ENCODE measurements at places on chromosomes 16 and 17.

GRCh38 chr16:74073456-74073855 lies 223.2 kb upstream of the PSMD7 start:
- no peak for DNase-seq

GRCh38 chr16:2482708-2483534 lies 8.0 kb downstream of the TBC1D24 start:
- DNase-seq = no peak

- no peak for DNase-seq
These were observed 382.2 kb downstream of the MAF start for GRCh38 chr16:79218351-79218750.

DNA sequence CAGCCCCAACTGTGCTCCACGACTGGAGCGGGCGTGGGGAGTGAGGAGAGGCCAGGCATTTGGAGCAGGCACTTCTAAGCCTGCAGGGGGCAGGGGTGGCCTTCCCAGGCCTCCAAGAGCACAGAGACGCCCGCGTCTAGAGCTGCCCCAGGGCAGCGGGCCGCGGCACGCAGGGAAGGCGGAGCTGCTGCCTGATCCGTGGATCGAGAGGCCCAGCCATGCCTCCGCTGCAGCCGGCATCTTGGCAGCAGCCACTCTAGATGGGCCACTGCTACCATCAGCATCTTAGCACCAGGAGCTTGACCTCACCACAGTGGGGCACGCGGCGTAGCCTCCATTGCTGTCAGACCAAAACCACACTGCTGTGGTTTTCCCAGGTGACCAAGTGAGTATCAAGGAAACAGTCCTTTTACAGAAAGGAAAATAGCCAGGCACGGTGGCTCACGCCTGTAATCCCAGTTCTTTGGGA lies 20.4 kb upstream of the WDR45B start:
- peak; percentile 16 for DNase-seq

GRCh38 chr16:76835339-76835738 lies 355.7 kb upstream of the MON1B start:
- no peak for DNase-seq

GRCh38 chr17:59754552-59754951 lies 47.1 kb downstream of the VMP1 start:
- no peak for DNase-seq

DNA sequence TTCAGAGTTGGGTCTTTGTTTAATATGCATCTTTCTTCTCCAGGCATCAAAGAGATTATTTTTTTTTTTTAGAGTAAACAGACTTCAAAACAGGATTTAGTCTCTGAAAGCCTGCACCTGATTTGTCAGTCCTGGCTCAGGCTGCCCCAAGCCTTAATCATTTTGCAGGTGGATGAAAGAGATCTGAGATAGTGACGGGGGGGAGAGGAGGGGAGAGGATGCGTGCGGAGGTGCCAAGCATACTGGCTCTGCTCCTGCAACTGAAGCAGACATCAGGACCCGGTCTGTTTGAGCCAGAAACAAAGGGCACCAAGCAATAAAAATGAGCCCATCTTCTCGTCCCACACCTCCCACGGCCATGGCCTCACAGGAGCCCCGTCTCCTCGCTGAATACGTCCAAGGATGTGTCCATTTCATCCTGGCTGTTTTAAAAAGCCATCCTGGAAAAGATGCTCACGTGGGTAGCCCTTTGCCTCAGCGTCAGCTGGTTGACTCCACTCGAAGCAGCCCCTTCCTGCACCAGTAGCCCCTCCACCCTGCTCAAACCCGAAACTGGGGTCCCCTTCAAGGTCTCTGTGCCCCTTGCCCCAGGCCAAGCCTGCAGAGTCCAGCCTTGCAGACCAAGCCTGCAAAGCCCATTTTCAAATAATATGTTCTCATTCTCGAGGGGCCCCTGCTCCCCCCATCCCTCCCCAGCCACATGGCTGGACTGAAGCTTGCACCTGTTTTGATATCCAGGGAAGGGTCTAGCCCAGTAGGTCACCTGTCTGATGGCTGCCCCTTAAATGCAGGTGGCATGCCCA lies 84.8 kb upstream of the TNRC6C start:
- no peak for DNase-seq

- DNase-seq = no peak
These were observed 25.5 kb upstream of the ZNF750 start for GRCh38 chr17:82865274-82865673.

DNA sequence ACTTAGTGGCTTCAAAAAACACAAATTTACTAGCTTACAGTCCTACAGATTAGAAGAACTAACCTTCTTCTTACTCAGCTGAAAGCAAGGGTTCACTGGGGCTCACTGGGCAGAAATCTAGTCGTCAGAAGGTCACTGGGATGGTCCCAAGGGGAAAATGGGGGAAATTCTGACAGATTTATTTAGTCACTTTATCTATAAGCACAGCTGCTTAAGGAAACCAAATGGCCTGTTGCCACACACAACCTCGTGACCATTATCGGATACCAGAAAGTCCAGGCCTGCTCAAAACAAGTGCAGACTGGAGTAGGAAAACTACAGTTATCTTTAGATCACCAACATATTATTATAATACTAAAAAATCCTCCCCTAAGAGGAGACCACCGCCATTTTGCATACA lies 374.6 kb upstream of the ASIC2 start:
- no peak for DNase-seq

DNA sequence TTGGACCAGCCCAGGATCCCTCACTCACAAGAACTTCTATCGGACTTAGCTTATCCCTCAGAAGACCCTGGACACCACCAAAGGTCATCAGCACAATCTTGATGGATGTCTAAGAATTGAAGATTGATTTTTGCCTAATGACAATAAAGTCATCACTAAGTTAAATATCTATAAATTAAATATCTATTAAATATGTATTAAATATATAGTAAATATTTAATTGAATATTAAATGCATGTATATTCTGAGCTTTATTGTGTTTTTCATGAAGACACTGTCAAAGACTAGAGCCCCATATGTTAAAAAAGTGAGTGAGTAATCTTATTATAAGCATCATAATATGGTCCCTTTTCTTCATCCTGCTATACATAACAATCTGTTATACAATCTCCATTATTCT lies 751.1 kb downstream of the KCNJ2 start:
- DNase-seq = no peak

DNA sequence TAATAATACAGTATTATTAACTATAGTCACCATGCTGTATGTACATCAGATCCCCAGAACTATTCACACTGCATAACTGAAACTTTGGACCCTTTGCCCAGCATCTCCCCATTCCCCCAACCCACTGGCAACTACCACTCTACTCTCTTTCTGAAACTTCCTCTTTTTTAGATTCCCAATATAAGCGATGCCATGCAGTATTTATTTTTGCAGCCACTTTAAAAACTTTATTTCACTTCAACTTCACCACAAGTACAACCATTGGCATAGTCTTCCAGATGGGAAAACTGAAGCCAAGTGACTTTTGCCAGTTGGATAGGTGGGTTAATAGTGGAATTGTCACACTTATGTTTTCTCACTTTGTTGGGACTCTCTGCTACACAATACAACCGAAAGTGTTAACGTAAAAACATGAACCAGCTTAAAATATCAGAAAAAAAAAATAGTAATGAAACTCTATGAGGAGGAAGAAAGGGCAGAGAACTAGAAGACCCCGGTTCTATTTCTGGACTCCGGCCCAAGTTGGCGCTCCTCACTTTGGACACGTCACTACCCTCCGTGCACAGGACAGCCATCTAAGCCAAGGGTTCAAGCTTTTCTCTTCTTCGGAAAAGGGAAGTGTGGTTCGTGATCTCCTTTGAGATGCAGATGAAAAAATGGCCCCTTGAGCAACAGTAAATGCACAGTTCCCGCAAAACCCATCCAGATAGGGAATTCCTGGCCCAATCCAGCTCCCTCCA lies 743 bp downstream of the SHCBP1 start:
- DNase-seq = no peak

DNA sequence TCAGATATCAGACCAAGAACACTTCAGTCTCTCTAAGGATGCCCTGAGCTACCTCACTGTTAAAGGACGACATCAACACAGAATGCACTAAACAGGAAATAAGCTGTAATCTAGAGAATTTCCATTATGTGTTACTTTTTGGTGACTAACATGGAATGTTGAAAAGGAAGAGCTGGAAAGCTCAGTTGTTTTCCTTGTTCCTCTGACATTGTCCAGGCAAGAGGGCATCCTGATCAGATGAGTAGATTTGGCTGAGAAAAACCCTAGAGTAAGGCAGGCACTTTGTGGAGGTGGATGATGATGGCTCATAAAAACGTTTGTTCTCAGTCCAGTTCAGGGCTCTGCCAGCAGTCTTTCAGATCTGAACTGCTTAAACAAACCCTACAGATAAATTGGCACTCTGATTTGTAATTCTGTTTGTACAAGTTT lies 34.0 kb downstream of the DGKE start:
- no peak for DNase-seq

DNA sequence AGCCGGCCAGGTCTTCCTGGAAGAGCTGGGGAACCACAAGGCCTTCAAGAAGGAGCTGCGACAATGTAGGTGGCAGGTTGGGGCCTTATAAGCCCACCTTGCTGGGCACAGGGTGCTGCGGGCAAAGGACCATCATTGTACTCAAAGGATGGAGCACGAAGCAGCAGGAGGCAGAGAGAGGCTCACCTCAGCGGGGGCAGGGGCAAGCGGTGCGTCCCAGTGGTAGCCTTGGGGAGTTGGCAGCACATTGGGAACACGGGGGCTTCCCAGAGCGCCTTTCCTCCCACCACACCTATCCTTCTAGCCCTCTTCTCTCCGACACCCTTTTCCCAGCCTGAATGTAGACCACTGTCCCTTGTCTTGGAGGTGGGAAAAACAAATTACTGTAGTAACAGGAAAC lies 2.1 kb downstream of the CNP start:
- DNase-seq = no peak

- no peak for DNase-seq
These were observed 1.4 kb downstream of the MSL1 start for GRCh38 chr17:40122999-40123810.

GRCh38 chr16:53822936-53823529 lies 119.1 kb downstream of the FTO start:
- DNase-seq = no peak

DNA sequence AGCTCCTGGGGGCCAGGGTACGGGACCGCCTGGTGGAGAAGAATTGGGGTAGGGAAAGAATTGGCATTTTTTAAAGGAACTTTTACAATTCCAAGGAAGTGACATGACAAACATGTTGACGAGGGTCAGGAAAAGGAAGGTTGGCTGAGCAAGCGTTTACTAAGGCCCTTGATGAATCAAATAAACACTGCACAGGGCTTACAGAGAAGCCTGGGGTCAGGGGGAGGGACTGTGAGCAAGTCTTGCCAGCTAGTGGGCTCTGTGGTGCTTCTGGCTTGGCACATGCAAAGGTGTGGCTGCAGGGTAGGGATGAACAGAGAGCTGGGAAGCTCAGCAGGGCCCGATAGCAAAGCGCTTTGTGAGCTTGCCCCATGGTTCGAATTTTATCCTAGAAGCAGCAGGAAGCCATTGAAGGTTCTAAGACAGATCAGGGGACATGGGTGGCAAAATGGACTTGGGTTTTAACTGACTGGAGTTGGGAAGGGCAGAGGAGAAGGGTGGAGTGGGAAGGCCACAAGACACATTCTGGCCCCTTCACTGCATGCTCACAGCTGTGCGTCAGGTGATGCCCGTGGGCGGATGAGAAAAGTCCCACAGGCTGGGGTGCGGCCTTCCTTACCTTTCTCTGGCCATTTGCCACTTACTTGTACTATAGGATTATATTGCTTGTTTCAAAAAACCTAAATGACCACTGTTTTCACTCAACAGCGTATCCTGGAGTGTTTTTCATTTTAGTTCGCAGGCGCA lies 117.8 kb downstream of the SOCS1 start:
- no peak for DNase-seq

GRCh38 chr16:88308441-88309173 lies 74.2 kb upstream of the ZNF469 start:
- no peak for DNase-seq

GRCh38 chr16:80664786-80665185 lies 124.0 kb downstream of the DYNLRB2 start:
- DNase-seq = no peak

- DNase-seq = no peak
These were observed 156.4 kb downstream of the ZNF18 start for GRCh38 chr17:11840831-11841230.

DNA sequence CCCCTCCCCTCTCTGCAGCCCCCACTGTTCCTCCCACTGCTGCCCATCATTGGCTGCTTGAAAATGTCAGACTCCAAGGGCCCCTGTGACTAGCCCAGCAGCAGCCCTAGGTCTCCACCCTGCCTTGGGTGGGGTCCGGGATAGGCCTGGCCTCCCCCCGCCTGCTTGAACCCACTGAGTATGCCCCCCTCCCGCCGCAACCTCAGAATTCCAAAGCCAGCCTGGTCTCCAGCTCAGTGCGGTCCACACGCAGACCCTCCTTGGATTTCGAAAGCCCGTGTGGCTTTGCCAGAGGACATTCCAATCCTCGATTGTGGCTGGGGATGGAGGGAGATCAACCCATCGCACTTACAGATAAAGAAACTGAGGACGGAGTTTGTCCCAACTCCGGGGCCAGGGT lies 6.4 kb downstream of the DPEP1 start:
- no peak for DNase-seq

- DNase-seq = no peak
These were observed 12.5 kb upstream of the GP1BA start for GRCh38 chr17:4919511-4920047.

- DNase-seq = no peak
These were observed 3.9 kb downstream of the TIMM22 start for GRCh38 chr17:1000597-1001461.

DNA sequence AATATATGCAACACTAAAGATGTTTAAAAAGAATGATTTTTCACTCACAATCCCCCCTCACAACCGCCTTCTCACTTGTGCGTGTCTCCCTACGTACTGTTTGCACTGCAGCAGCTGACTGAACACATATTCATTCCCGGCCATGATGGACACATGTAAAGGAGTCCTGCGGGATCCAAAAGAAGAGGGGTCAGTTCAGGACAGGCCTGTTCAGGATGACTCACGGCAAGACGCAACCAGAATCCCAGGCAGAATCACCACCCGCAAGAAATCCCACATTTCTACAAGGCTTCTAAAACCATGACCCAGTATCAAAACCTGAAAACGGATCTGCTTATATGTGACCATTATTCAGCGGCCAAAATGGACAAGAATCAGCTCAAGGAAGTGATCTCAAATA lies 52.3 kb downstream of the CYB5D2 start:
- DNase-seq = no peak

- DNase-seq = no peak
These were observed 171.7 kb downstream of the LAT start for GRCh38 chr16:29156511-29156910.

DNA sequence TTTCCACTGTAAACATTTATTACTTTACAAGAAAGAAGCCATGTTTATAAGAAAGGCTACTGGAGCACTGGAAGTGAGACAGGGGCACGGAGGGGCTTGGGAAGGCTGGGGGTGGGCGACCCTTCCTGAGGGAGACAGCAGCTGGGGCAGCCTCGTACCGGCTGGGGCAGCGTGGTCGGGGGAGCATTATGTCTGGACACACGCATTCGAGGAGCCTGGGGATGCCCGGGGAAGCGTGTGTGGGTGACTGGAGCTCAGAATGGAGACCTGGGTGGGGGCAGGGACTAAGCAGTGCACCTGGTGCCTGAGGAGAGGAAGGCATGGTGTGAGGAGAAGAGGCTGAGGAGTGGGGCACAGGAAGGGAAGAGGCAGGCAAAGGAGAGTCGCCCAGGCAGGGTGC lies 64.5 kb downstream of the SRCIN1 start:
- no peak for DNase-seq

Data from activated T-cell treated with anti-CD3 and anti-CD28 coated beads for 1 hour (primary cell).